ENCODE measurements at places on chromosomes 16 and 17.
A peak's percentile ranks its signal among the peaks of the same experiment; 100 is the strongest.

GRCh38 chr16:84407588-84408313, 39.4 kb downstream of the ATP2C2 start:
- no peak for DNase-seq

GRCh38 chr17:28541439-28541838, 11.0 kb downstream of the UNC119 start:
- DNase-seq = no peak

DNA sequence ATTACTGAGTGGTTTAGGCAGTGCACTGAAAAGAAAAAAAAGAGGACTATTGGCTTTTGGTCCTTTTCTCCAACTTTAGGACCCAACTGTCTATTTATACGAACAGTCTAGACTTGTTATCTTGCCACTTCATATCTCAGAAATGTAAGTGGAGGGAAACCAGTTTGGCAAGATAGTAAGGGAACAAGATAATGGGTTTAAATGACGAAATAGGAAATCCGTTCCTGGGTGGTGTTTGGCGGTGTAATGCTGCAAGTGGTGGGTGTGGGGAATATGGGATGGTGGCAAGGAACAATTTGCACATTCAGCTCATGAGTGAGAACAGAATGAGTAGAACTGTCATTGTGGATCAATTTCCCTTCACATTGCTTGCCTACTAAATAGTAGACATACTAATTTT, 44.7 kb downstream of the GRB7 start:
- no peak for DNase-seq

DNA sequence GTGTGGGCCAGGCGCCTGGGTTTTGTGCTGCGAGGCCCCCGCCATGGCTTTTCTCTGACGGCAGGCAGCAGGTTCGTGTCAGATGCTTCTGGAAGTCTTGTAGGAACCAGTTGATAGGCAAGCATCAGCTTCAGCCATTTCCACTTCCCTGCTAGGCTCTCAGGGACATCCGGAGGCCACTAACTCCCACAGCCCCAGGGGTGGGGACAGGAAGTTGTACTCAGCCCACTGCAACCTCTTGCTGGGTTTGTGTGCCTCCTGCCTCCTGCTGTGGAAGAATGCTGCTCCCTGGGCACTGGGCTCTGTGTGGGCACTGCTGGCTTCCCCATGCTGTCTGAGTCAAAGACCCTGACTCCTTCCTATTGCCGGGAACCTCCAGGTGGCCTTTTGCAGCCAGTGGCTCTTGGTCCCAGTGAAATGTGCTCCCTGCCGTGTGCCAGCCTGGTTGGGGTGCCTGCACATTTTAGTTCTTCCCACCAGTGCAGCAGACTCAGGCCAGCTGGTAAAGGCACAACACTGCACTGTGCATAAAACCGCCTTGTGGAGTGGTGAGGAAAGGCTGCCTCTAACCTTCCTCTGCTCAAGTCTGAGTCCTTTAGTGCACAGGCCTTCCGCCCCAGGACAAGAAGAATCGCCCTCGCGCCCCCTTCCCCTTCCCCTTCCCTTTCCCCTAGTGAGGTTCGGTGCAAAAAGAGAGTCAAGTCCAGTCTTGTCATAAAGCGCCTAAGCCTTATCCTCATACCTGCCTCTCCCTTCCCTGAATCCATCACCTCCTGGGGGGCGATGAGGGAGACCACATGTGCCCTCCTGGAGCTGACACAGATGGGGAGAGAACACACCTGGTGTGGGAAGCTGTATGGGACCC, 16.6 kb downstream of the LDHD start:
- DNase-seq = no peak

- no peak for DNase-seq
Measured at GRCh38 chr17:42640121-42640520, 19.0 kb upstream of the TUBG2 start.

- no peak for DNase-seq
Measured at GRCh38 chr17:67435122-67435521, 58.0 kb downstream of the PITPNC1 start.

DNA sequence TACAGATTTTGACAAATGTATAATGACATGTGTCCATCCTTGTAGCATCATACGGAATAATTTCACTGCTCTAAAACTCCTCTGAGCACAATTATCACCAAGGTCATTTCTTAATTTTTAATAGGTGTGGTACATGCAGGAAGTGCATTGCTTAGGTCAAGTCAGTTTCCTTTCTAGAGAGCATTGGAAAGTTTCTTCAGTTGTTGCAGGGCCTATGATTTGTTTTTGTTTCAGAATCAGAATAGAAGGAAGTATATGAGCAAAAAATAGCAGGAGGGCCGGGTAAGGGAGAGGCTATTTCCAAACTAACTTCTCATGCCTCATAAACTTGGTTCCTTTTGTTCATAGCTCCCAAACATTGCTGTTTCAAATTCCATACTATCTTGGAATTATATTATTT, 24.0 kb upstream of the SLFN5 start:
- no peak for DNase-seq

GRCh38 chr16:16788004-16788403, 409.1 kb downstream of the NPIPA7 start:
- no peak for DNase-seq

DNA sequence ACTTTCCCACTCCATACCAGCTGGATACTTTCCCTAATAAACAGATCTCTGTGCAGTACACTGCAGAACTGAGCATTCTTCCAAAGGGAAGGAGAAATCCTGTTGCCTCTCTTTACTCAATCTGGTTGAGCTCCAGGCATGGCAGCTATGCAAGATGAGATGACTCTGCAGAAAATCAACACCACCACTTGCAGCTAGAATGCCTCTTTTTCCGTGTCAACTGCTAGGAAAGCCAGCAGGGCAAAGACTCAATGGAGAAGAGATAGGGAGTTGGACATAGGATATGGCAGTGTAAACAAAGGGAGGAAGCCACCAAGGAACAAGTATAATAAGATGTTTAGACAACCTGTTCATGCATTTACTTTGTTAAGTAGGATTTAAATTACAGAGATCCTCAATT, 40.4 kb upstream of the CORO6 start:
- DNase-seq = no peak

GRCh38 chr17:7136266-7136877, 21.8 kb upstream of the ASGR2 start:
- DNase-seq = peak; percentile 4

DNA sequence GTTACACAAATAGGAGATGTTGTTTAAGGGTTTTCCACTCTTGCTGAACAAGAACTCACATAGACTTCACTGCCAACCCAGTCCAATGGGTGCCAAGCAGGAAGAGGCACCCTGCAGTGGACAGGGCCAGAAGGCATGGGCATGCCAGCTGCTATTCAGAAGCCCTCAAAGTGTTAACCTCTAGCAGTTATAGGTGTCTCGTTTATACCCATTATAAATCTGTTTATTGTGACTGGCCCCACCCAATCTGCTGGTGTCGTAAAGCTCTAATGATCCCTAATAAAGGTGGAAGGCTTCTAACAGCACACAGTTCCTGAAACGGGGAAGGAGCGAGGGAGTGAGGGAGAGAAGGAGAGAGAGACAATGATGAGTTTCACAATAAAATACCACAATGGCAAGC, 23.9 kb downstream of the HNF1B start:
- DNase-seq = no peak

- DNase-seq = no peak
Measured at GRCh38 chr17:48816438-48816773, 623 bp downstream of the TTLL6 start.

DNA sequence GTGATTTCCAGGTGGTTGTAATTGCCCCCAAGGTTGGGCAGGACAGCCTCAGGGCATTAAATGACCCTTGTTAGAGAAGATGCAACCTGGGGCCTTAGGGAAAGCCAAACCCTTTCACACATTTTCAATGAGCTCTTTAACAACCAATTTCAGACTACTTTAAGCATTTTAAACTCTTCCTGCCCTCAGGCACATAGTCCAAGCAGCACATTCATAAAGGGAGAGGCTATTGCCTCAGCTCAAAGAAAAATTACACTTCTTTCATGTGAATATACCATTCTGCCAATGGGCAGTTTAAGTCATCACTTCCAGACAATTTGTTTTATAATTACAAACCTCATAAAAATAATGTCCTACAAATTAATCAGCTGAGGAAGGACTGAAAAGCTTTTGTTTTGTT, 544.5 kb downstream of the NPIPA7 start:
- DNase-seq = no peak

GRCh38 chr16:57663917-57664661, 4.0 kb upstream of the ADGRG3 start:
- no peak for DNase-seq

DNA sequence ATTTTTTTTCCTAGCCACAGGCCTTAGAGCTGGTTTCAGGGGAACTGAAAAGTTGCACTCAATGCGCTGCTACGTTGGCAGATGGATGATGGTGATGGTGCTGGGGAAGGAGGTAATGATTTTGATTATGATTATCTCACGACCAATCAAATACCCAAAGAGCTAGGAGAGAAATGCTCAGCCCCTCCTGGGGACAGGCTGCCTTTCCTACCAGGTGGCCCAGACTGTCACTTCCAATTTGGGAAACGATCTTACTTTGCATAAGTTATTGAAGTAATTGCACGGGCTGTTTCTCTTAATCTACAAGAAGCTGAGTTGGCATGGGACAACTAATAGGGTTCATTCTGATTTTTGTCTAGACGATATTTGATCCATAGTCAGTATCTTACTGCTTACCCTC, 379.7 kb upstream of the EEF2KMT start:
- no peak for DNase-seq
